ENCODE measurements at places on chromosomes 5 and 9.

DNA sequence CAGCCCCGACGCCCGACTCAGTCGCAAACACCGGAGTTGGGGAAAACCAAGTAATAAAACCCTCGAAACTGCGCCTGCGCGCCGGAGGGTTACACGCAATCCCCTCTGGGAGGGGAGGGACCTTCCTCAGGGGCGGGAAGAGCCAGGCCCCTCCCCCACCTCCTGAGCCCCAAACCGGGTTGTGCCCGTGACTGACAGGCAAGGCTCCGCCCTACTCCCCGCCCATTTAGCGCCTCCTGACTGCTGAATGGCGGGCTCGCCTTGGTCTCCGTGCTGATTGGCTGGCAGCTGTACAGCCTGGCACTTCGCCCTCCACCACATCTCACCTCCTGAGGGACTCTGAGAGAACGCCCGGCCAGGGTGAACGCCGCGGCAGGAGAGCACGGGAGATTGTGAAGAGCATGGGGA lies at the start of gene PRDM9:
Gene PRDM9, plus strand, starts transcription at position 332 of the 408 bp plus-strand sequence. CDS start 1,425 bp downstream, outside the sequence.
- DNase-seq: peak; percentile 16

GRCh38 chr5:152397581-152397980 lies 7.5 kb downstream of the NMUR2 start:
- DNase-seq: no peak

DNA sequence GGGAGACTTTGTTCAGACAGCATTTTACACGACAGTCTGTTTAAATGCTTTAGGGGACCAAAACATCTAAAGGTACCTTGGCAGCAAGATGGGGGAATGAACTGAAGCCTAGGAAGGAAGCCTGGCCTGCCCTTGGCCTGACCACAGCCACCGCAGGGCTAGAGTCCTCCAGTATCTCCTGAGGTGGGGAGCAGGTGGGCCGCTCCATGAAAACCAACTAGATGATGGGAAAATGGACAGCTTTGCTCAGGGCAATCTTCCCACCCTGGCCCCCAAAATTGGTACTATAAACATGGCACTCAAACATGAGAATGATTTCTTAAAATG lies 153.3 kb downstream of the AUH start:
- no peak for DNase-seq

DNA sequence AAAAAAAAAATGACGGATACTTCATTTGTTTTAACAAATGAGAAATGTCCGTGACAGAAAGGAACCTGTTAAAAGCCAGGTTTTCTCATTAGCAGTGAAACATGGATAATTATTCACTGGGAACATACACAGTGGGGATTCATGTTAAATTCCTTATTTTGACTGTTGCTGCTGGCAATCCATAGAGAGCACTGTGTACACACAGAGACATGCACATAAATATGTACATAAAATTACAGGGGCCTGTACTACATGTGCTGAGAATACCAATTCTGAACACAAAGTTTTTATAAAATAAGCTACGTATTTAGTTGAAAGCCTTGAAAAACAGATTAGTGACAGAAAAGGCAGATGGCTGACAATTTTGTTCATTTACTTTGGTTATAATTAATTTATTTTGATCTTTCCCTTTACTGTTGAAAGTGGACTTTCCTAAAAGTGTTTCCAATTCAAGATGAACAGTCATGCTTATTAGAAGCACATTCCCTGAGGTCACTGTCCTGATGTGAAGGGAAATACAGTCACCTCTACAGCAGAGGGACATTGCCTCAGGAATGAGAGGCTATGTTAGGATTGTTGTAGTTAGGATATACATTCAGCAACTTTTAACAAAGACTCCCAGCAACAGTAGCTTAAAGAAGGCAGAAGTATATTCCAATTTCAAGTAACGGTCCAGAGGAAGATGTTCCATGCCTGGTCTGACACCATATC lies 166.7 kb downstream of the SAXO1 start:
- no peak for DNase-seq

GRCh38 chr5:22521521-22521920 lies 331.6 kb downstream of the CDH12 start:
- DNase-seq: no peak

DNA sequence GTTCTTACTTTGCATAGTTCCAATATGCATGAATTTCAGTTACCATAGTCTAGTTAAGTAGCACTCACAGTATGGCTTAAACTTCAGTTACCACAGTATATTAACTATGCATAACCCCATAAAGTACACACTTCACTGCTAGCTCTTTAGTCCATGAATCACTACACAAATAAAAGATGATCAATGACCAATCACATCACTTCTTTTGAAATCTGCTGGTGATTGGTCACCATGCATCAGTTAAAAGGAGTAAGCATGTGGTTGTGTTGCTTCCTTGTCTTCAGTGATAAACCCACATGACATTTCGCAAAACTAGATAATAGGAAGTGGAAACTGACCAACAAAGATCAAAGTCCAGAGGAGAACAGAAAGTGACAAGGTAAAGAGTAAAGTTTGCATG lies 79.0 kb downstream of the TAF11L14 start:
- no peak for DNase-seq

DNA sequence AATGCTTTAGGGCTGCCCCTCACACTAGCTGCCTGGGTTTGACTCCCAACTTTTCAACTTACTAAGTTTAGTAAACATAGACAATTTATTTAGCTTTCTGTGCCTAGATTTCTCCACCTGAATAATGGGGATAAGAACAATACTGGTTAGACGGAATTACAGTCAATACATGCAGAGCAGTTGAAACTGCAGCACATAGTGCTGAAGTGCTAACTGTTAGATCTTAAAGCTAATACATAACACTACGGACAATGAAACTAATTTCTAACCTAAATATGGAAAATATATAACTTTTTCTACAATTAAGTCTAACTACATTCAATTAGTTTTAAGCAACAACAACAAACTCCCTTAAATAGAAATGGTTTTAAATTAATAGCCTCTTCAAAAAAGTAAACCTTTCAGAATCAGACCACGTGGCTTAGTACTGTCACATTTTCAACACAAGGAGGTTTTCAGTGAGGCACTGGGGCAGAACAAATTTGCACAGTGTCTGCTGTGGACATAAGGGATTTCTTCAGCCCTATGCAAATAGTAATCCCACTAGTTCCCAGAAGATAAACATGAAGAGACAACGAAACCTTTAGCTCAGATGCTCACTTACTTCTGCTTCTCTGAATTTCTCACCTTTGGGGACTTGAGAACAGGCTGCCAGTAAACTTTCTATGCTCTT lies 293.4 kb downstream of the EDIL3 start:
- no peak for DNase-seq

- DNase-seq: peak; percentile 88
Observed at GRCh38 chr9:14993061-14993800, 83.0 kb upstream of the FREM1 start.

DNA sequence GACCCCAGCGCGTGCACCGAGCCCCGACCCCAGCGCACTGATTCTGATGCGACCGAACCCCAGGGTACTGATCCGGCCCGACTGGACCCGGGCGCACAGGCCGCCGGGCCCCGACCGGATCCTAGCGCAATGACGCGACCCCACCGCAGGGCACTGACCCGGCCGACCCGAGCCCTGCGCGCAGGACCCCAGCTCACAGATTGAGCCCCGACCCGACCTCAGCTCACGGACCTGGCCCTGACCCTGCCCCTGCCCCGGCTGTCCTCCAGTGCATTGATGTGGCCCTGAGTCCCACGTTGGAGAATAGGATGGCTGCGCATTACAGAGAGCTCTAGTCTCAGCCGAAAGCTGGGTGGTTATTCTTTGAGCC lies 438 bp downstream of the TRIP13 start:
- no peak for DNase-seq

- no peak for DNase-seq
Observed at GRCh38 chr9:76267284-76267652, 127.0 kb downstream of the RFK start.

- DNase-seq: no peak
Observed at GRCh38 chr5:10233505-10233904, 16.2 kb downstream of the ATPSCKMT start.

DNA sequence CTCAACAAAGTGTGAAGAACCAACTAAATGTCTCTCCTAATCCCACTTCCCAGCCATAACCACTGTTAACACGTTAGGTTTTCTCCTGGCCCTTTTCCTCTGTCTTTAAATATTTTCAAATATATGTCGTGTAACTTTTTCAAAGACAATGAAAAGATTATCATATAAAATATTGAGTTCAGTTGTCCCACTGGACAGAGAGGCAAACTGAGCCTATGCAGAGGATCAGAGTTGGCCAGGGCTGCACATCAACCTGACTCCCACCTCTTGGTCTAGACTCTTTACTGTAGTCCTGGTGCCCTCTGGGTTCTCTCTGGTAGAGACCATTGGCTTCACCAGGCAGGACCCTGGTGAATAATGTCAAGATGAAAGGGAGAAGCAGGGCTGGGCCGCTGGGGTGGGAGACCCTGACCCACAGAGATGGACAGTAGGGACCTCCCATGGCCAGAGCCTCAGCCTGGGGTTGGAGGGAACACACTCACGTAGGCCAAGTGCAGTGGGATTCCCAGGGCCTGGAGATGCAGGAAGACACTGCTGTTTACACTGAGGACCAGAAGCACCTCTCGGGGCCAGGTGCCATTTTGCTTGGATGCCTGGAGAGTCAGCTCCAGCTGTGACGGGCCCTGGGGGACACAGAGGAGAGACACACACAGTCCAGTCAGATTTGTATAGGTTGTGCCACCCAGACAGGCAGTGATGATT lies 25.1 kb downstream of the ENG start:
- no peak for DNase-seq

- DNase-seq: no peak
Observed at GRCh38 chr9:125889476-125890419, 142.6 kb downstream of the PBX3 start.

DNA sequence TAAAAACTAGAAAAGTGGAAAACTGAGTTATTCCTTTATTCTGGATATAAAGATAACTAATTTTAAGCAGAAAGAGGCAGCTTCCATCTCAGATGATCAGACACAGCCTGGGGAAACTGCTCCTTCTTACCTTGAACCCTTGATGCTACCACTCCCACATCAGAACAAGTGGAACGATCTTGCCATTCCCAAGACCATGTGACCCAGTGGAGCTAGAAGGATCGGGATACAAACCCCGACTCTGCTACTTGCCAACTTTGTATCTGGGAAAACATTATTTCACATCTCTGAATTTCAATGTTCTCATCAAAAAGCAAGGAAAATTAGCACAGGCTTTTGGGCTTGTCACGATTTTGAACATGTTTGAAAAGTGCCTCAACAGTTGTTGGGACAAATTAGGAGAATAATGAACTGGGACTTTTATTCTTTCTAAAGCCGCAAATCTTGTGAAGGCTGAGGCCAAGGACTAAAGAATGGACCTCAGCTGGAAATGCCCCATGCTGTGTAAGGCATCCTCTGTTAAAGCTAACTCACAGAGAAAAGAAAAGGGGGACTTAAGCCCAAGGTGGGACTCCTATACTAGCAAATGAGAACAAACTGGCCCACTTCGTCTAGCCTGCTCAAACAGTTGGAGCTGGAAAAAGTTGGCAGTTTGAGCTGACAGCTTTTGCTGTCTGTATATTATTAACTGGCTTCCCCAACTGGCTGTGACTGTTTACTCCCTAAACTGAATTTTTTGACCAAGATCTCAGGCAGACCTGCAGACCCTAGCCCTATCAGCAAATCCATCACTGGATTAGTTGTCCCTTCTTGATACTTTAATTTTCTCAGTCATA lies 552.3 kb downstream of the EFNA5 start:
- no peak for DNase-seq

GRCh38 chr9:136784249-136784996 lies 6.7 kb upstream of the TMEM141 start:
- DNase-seq: no peak

All from right renal cortex interstitium (tissue), 3 donors.